ENCODE measurements at places on chromosomes 6 and 20.

- no peaks in the 10 kb centered on the region for H3K4me1 ChIP-seq
- no peak for DNase-seq
- H3K27me3 ChIP-seq = no peaks in the 10 kb centered on the region
- no peak overlapping the region for H3K4me3 ChIP-seq
These were observed 9.9 kb downstream of the CDH22 start for GRCh38 chr20:46298374-46298773.

DNA sequence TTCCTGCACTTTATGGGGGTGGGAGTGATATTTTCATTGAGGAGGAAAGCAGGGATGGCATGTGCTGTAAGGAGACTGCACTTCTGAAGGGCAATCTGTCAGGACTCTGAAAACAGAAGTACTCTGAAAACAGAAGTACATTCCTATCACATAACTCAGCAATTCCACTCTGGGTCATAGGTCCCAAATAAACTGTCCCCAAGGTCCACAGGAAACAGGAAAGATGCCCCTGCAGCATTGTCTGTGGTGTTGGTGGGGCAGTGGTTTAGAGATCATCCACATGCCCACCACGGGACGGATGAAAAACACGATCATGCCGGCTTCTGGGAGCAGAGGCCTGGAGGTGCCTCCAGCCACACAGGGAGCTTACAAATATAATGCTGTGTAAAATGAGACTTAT lies 150.3 kb downstream of the OTOR start:
- H3K36me3 ChIP-seq = no peaks in the 10 kb centered on the region
- no peak overlapping the region for H3K27ac ChIP-seq
- no peak for DNase-seq
- H3K4me1 ChIP-seq = no peaks in the 10 kb centered on the region

- H3K27me3 ChIP-seq = no peaks in the 10 kb centered on the region
- no peaks in the 10 kb centered on the region for H3K4me1 ChIP-seq
- no peak overlapping the region for H3K27ac ChIP-seq
- no peaks in the 10 kb centered on the region for H3K36me3 ChIP-seq
- no peak for DNase-seq
These were observed 67.7 kb downstream of the RPP40 start for GRCh38 chr6:4935975-4936680.

DNA sequence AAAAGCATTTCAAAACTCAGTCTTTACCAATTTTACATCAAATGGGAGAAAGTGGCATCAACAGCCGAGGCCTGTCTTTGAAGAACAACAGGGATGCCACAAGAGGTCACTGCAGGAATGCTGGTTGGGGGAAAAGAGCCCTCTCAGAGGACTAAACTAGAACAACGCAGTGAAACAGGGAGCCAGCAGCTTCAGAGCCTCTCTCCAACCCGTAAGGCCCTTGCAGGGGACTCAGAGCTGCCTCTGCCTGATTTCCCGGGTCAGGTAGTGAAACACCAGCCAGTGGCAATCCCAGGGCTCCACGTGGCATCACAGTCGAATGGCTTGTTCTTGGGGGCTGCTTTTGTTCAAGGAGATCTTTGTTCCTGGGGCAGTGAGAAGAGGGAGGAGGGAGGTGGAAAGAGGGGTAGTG lies 55.0 kb upstream of the KCNK16 start:
- H3K36me3 ChIP-seq = no peaks in the 10 kb centered on the region
- H3K27ac ChIP-seq = no peak overlapping the region
- H3K27me3 ChIP-seq = no peaks in the 10 kb centered on the region
- no peak overlapping the region for H3K4me3 ChIP-seq

DNA sequence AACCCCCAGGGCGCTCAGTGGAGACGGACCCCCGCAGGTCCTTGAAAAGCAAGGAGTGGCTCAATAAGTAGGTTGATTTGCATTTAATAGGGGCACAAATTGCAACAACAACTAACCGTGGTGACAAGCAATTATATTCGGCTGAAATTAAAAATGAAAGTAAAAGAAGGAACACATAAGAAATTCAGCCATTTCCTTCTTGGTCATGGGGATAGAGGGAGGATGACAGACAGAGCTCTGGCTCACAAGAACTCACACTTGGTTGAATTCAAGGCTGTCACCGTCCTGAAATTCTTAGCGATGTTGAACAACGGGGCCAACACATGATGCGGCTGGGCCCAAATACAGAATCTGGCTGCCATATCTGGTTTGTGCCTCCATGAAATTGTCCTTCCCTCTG lies 129.0 kb downstream of the EDN3 start:
- no peaks in the 10 kb centered on the region for H3K36me3 ChIP-seq
- H3K27ac ChIP-seq = no peak overlapping the region
- H3K4me1 ChIP-seq = no peaks in the 10 kb centered on the region

DNA sequence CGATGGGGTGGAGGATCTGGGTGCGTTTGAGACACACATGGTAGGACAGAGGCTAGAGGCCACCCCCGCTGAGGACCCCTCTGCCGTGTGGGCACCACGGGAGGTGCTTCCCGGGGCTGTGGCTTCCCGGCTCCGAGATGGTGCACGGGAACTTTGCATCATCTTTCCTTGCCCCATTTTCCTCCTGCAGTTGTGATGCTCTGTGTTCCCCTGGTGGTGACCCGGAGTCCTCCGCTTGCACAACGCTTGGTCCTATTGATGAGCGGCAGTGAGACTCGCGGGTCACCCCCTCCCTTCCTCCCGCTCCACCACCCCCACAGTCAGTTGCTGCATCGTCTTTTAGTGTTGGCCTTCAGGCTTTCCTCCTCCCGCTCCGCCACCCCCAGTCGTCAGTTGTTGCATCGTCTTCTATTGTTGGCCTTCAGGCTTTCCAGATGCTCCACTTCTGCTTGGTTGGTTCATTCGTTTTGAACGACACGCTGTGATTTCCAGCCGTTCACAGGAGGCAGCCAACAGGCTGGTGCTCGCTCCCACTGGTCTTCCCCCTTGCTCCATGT lies 37.3 kb downstream of the PYGB start:
- H3K27ac ChIP-seq = no peak overlapping the region
- H3K4me1 ChIP-seq = no peaks in the 10 kb centered on the region
- DNase-seq = peak; percentile 3
- H3K4me3 ChIP-seq = no peak overlapping the region

- H3K36me3 ChIP-seq = no peaks in the 10 kb centered on the region
- H3K27ac ChIP-seq = no peak overlapping the region
- H3K27me3 ChIP-seq = no peaks in the 10 kb centered on the region
- H3K4me3 ChIP-seq = no peak overlapping the region
These were observed 55.5 kb upstream of the MYO6 start for GRCh38 chr6:75693534-75693933.

GRCh38 chr6:79170431-79170830 lies 64.1 kb downstream of the HMGN3 start:
- H3K4me1 ChIP-seq = no peaks in the 10 kb centered on the region
- no peaks in the 10 kb centered on the region for H3K27me3 ChIP-seq
- no peak overlapping the region for H3K4me3 ChIP-seq
- DNase-seq = no peak

DNA sequence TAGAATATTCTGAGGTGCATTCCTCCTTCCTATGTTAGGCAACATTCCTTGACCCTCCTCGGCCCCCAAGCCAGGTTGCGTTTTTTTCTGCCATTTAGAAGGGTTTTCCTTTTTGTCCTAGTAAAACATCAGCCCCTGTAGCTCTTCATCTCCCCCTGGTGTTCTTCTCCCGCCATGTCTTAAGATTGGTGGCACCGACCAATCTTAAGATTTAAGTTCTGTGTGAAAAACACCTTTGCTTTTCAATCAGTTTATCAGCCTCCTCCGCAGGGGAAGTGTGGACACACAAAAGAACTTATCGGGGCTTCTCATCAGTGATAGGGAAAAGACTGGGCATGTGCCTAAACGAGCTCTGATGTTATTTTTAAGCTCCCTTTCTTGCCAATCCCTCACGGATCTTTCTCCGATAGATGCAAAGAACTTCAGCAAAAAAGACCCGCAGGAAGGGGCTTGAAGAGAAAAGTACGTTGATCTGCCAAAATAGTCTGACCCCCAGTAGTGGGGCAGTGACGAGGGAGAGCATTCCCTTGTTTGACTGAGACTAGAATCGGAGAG lies 719 bp upstream of the EDN1 start:
- no peaks in the 10 kb centered on the region for H3K36me3 ChIP-seq
- no peaks in the 10 kb centered on the region for H3K27me3 ChIP-seq
- no peak for DNase-seq

- H3K27ac ChIP-seq = no peak overlapping the region
- no peak overlapping the region for H3K4me3 ChIP-seq
- H3K36me3 ChIP-seq = no peaks in the 10 kb centered on the region
- H3K4me1 ChIP-seq = peaks cover 14% of the 10 kb centered on the region
These were observed 44.8 kb downstream of the PMEPA1 start for GRCh38 chr20:57664924-57665588.

DNA sequence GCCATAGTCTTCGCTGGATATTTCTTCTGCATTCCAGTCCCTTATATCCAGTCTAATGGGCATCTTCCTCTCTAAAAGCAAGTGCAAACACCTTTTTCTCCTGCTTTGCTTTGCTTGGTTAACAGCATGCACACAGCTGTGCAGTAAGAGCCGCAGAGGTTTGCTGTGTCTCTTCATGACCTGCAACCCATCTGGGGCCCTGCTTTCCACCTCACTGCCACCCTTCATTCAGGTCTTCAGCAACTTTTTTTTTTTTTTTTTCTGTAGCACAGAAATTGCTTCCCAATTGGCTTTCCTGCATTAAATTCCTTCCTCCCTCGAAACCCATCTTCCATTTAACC lies 14.4 kb downstream of the NEDD9 start:
- no peak for DNase-seq
- no peaks in the 10 kb centered on the region for H3K27me3 ChIP-seq
- H3K4me3 ChIP-seq = no peak overlapping the region
- no peak overlapping the region for H3K27ac ChIP-seq

DNA sequence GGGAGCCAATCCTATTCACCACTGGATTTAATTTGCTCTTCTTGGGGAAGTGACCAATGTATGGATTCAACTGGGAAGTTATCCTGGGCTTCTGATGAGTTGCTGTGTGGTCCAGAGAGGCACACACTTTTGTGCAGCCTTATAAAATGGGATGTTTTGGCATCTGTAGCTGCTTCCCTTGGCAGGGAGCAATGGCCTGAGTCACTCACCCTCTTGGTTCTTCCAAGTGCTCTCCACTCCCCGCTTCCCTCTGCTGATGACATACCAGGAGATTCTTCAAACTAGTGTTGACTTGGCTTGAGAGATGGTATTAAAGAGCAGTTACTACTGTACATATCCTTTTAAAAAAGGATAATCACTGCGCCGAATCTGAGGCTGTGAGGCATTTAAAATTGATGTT lies 105.8 kb downstream of the JARID2 start:
- no peak overlapping the region for H3K4me3 ChIP-seq
- peak; percentile 37 for DNase-seq
- no peaks in the 10 kb centered on the region for H3K36me3 ChIP-seq
- no peak overlapping the region for H3K27ac ChIP-seq
- H3K4me1 ChIP-seq = peaks cover 1% of the 10 kb centered on the region
- no peaks in the 10 kb centered on the region for H3K27me3 ChIP-seq

- no peaks in the 10 kb centered on the region for H3K36me3 ChIP-seq
- no peak overlapping the region for H3K4me3 ChIP-seq
- peaks cover 3% of the 10 kb centered on the region for H3K4me1 ChIP-seq
- DNase-seq = no peak
- no peaks in the 10 kb centered on the region for H3K27me3 ChIP-seq
These were observed 31.5 kb downstream of the RPF2 start for GRCh38 chr6:111013144-111013915.

GRCh38 chr20:43408848-43409576 lies 48.7 kb upstream of the SRSF6 start:
- no peak for DNase-seq
- H3K4me1 ChIP-seq = no peaks in the 10 kb centered on the region

- no peak for DNase-seq
- H3K27me3 ChIP-seq = no peaks in the 10 kb centered on the region
- no peak overlapping the region for H3K27ac ChIP-seq
These were observed 570.9 kb downstream of the CDH26 start for GRCh38 chr20:60529149-60529548.

DNA sequence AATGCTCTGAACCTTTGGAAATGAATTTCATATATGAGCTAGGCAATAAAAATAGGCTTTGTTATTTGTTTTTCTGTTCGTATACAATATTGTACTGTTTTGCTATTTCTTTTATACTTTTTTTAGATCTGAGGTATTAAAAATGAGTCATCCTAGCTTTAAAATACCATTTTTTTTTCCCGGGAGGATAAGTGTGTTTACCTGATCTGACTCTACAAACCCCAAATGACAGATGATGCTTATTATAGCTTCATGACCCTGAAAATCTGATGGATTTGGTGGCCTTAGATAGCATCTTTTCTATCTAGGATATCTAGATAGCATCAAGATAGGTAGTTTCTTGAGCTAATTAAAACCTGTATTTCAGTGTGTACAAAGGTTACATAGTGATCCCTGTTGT lies 206.4 kb downstream of the DTNBP1 start:
- H3K4me3 ChIP-seq = no peak overlapping the region
- H3K4me1 ChIP-seq = peaks cover 6% of the 10 kb centered on the region
- H3K27ac ChIP-seq = no peak overlapping the region
- H3K36me3 ChIP-seq = no peaks in the 10 kb centered on the region
- DNase-seq = no peak

- no peak overlapping the region for H3K27ac ChIP-seq
- H3K4me1 ChIP-seq = no peaks in the 10 kb centered on the region
- no peak for DNase-seq
- no peak overlapping the region for H3K4me3 ChIP-seq
- no peaks in the 10 kb centered on the region for H3K27me3 ChIP-seq
These were observed 182.0 kb upstream of the MYLIP start for GRCh38 chr6:15946701-15947385.

DNA sequence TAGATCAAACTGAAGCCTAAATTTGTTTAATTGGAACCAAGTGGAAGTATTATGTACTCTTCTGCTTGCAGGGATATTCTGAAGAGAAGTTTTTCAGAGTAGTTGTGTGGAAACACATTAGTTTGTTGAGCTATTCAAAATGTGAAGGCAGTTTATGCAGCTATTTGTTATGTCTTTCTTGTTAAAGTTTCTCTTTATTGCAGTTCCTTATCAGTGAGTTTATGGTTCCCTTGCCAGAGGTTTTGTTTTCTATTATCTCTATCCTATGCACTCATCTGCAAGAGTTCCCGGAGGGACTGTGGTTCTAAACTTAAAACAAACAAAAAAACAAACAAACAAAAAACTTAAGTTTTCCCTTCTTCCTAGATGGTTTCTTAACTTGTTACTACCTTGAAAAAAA lies 143.7 kb upstream of the SLC22A16 start:
- H3K4me1 ChIP-seq = peaks cover 8% of the 10 kb centered on the region
- H3K4me3 ChIP-seq = no peak overlapping the region
- H3K27me3 ChIP-seq = no peaks in the 10 kb centered on the region
- H3K36me3 ChIP-seq = no peaks in the 10 kb centered on the region

- H3K4me1 ChIP-seq = no peaks in the 10 kb centered on the region
- no peaks in the 10 kb centered on the region for H3K27me3 ChIP-seq
- no peaks in the 10 kb centered on the region for H3K36me3 ChIP-seq
- no peak for DNase-seq
These were observed 208.1 kb upstream of the PROKR2 start for GRCh38 chr20:5524896-5525295.

GRCh38 chr6:86964029-86964579 lies 26.8 kb downstream of the HTR1E start:
- no peaks in the 10 kb centered on the region for H3K4me1 ChIP-seq
- H3K4me3 ChIP-seq = no peak overlapping the region
- H3K36me3 ChIP-seq = no peaks in the 10 kb centered on the region
- H3K27ac ChIP-seq = no peak overlapping the region
- no peaks in the 10 kb centered on the region for H3K27me3 ChIP-seq

GRCh38 chr20:37309936-37310590 lies 20.6 kb downstream of the MANBAL start:
- no peak overlapping the region for H3K4me3 ChIP-seq
- DNase-seq = peak; percentile 78
- H3K4me1 ChIP-seq = peaks cover 46% of the 10 kb centered on the region
- no peaks in the 10 kb centered on the region for H3K27me3 ChIP-seq
- H3K36me3 ChIP-seq = no peaks in the 10 kb centered on the region
- peak overlapping the region; percentile 62 for H3K27ac ChIP-seq

- DNase-seq = no peak
- H3K27ac ChIP-seq = no peak overlapping the region
- no peaks in the 10 kb centered on the region for H3K36me3 ChIP-seq
These were observed 400.8 kb upstream of the HSF2 start for GRCh38 chr6:121998631-121999030.
